Esophagus squamous epithelium (tissue), 5 donors: ENCODE measurements at places on chromosomes 1 and 21.

GRCh38 chr1:65009176-65009575 lies 42.8 kb upstream of the JAK1 start:
- DNase-seq, result no peak

DNA sequence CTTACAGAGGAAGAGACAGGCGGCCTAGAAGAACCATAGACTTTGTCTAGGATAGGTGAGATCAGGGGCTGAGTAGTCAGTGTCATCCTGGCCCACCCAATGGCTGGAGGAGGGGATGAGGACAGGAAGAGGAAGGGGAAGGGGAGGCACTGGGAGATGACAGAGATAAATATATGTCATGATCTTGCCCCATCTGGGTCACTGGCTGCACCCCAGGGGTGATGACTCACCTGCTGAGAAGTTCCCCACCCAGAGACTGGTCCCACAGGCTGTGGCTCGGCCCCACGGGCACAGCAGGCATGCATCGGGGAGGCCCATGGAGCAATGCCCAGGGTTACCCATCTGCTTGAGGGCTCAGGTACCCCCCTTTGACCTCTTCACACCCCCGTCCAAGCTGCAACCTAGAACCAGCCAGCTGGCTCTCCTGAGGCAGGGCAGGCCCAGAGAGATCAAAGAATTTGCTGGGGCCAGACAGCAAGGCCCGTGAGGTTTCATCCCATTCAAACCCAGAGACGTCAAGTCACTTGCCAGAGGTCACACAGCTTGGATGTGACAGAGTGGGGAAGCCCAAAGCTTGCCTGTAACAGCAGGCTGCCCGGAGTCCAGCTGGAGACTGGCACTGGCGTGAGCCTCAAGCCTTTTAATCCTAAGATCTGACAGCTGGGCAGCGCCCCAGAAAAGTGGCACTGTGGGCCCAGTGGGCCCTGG lies 34.7 kb upstream of the CASZ1 start:
- no peak for DNase-seq

DNA sequence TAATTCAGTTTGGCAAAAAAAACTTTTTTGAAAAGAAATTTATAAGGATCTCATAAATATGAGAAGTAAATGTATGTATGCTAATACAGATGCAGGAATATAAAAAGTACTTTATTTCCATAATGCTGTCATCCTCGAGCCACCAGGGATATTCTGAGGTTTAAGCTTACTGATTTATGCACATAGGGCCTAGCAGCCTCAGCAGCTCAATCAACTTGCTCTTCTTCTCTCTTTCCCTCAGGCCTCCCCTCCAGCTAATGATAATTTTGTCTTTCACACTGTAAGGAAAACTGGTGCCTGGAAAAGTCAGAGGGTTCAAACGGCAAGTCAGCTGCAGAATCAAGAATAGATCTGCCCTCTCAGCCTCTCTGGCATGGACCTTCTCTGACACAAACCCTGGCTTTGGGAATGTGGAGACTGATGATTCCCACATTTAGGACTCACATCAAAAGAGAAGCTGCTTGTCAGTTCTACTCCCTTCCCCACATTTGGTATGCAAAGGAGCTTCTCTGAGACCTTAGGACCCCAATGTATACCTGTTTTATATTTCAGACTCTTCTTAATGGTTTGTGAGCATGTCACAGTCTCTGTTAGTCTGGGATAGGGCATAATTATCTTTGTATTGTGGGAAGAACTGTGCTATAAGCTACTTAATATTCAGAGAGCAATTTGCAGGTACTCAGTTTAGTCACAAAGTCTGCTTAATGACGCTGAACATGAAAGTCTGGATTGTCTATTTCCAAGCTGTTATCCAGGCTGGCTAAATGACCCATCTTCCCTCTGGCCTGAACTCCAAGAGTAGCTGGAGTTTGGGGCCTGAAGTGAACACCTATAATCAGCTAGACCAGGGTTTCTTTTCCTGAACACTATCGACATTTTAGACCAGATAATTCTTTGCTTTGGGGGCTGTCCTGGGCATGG lies 52.1 kb upstream of the DIPK1A start:
- no peak for DNase-seq

GRCh38 chr21:25420831-25421230 lies 186.4 kb downstream of the MRPL39 start:
- no peak for DNase-seq

DNA sequence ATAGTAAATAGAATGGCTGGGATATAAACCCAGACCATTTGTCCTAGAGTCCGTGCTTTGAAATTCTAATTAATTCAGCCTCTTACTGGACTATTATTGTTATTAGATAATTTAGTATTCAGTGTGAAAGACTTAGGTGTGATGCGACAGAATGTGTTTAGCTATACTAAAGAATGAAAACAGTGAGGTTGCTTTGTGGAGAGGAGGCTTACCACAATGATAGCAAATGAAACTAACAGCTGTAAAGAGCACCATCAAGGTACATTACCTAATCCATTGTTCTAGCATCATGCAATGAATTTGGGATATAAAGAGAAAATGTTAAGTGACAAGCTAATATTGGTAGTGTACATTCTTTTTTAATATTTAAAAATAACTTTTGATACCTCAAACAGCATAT lies 911.1 kb downstream of the KCNT2 start:
- no peak for DNase-seq

DNA sequence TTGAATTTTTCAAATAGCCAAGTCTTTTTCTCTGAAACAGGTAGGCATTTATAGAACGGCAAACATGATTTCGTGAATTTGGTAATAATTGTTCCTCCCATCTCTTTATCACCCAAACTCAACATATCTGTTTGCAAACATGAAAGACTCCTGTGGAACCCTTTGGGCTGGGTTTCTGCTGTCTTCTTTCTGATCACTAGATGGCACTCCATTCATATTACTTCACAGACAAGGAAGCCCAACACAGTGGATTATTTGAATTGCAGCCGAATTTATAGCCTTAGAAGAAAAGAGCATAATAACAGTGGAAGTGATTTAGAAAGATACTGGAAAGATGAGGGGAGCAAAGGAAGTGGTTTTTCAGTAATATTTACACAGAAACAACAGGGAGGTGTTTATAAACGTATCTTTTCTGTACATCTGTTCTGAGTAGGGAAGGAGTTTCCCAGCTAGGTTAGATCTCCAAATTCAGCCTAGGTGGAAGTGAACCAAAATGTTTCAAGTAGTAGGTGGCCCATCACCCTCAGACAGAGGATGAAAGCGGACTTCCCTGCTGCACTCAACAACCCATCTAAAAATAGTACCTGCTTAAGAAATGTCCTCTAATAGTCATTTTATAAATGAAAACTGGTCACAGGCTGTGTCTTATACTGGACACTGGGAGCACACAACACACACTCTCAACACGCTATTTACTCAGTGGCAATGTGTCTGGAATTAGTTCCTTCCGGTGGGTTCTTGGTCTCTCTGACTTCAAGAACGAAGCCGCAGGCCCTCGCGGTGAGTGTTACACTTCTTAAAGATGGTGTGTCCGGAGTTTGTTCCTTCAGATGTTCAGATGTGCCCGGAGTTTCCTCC lies 67.6 kb downstream of the MAP3K21 start:
- DNase-seq, result no peak

- DNase-seq, result no peak
These were observed 70.2 kb downstream of the ETS2 start for GRCh38 chr21:38875694-38876492.

GRCh38 chr1:23957096-23957495 lies 2.5 kb upstream of the PNRC2 start:
- no peak for DNase-seq

- DNase-seq, result no peak
These were observed 106.3 kb downstream of the HIVEP3 start for GRCh38 chr1:41812453-41812852.

DNA sequence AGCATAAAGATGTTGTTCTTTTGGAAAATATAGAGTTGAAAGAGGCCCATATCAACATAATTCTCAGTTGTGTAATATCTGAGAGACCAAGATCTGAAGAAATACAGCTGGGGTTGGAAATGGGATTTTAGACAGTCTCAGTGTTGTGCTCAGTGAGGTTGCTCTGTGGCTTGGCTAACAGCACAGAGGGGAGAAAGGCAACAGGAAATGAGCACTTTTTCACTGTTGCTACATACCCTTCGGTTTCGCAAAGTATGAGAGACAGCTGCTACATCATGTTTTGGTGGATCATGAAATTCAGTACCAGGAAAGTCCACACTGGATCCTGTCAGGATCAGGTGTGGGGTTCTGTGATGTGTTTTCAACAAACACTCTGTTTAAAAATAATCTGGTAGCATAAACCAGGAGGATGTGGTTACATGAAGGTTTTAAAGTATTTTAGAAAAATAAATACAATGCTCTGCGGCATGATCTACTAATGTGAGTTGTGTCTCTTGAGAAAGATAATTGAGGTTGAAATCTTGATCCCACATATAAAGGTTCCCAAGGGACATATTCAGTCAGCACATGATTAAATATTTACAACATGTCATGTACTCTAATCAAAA lies 7.0 kb upstream of the GPR88 start:
- no peak for DNase-seq

GRCh38 chr1:203673550-203674411 lies 47.1 kb downstream of the ATP2B4 start:
- no peak for DNase-seq

GRCh38 chr1:65170511-65171142 lies 22.6 kb downstream of the AK4 start:
- no peak for DNase-seq

GRCh38 chr1:231702331-231702730 lies 75.7 kb downstream of the DISC1 start:
- DNase-seq, result no peak
